ENCODE measurements at places on chromosomes 5 and 9.
A peak's percentile ranks its signal among the peaks of the same experiment; 100 is the strongest.

GRCh38 chr5:14869233-14869632 is 2.3 kb downstream of the ANKH start:
- DNase-seq = no peak

DNA sequence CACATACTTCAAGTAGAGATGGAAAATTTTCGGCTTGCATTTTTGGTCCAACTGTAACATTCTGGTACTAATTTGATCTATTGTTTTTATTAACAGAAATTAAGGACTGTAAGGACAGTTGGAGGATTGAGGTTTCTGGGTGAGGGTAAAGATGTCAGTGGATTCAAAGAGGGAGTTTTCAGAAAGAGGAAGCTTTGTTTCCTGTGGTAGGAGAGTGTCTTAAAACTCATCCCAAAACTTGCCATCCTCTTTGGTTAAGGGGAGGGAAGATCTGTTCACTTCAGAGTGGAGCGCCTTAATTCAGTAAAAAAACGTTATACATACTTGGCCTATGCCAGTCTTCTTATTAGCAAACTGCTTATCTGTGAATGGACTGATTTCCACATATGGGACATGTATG is 13.8 kb downstream of the CNTRL start:
- no peak for DNase-seq

GRCh38 chr5:178417391-178417811 is 172.8 kb downstream of the COL23A1 start:
- DNase-seq = no peak

DNA sequence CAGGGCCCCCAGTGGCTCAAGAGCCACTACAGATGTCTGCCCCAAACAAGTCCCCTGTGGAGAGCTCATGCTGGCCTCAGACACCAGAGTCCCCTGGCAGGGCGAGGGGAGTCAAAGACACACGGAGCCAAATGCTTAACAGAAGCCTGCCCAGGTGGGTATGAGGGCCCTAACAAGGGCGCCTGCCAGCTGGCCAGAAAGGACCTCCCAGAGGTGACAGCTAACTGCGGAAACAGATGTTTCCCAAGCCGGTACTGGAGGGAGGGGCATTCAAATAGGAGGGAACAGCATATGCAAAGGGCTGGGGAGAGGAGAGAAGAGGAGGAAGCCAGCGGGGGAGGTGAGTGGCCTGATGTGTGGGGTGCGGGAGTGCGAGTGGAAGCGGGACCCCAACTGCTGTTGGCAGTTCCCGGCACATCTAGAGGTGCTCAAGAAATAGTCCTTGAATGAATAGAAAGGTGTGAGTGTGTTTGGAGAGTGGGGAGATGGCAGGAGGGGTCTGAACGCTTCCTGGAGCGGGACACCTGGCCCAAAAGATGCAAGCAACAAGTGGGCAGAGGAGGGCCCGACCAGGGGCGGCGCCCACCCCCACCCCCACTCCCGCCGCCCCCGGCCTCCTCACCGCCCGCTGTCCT is 824 bp downstream of the MXD3 start:
- peak; percentile 1 for DNase-seq

DNA sequence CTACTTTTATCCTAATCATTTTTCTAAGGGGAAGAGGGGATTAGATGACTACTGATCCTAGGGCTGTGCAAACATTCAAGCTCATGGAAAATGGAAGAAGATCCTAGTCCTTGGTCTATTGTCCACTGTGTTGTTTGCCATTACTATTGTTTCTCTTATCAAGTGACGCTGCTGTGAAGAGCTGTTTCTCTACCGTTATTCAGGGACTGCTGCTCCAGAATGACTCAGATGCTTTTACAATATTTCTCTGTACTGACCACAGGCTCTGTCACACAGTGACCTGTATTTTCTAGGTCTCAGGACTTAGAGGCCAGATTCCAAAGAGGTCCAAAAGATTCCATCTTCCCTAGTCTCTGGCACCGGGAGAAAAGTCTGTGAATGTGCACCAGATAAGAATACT is 159.5 kb upstream of the CHD1 start:
- no peak for DNase-seq

GRCh38 chr5:65817931-65818330 is 95.9 kb downstream of the NLN start:
- DNase-seq = no peak

GRCh38 chr5:140150201-140150600 is 24.5 kb downstream of the IGIP start:
- DNase-seq = no peak

DNA sequence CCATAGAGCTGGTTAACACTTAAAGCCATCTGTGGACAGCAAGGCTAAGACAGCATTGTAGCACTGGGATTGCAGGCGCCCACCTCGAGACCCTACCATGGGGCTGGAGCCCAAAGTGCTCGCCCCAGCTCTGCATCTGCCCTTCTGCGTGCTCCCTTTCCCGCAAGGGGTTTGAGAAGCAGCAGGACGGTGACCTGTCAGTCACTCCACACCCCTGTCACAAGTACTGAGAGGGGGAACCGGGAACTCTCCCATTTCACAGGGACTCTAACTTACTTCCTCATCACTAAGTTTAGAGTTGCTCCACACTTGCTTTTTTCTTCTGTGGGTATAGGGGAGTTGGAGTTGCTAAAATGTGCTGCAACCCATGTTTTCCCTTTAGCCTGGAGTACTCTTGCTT is 273.2 kb downstream of the SMARCA2 start:
- DNase-seq = no peak

- no peak for DNase-seq
Measured at GRCh38 chr9:38301376-38302106, 91.0 kb upstream of the ALDH1B1 start.

DNA sequence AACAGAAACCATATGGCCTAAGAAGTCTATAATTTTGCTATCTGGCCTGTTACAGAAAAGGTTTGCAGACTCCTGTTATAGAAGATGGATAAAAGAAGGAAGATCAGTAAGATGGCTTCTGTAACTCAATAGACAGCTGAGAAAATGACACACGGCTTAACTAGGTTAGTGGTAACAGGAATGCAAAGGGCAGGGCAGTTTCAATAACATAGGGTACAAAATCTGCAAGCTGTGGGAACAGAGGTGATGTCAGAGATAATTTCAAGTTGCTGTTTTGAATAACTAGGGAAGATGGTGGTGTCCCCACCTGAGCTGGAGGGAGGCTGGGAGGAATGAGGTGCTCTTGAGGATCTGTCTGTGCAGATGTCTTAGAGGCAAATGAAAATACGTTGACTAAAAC is 106.5 kb downstream of the GLIS3 start:
- DNase-seq = no peak

DNA sequence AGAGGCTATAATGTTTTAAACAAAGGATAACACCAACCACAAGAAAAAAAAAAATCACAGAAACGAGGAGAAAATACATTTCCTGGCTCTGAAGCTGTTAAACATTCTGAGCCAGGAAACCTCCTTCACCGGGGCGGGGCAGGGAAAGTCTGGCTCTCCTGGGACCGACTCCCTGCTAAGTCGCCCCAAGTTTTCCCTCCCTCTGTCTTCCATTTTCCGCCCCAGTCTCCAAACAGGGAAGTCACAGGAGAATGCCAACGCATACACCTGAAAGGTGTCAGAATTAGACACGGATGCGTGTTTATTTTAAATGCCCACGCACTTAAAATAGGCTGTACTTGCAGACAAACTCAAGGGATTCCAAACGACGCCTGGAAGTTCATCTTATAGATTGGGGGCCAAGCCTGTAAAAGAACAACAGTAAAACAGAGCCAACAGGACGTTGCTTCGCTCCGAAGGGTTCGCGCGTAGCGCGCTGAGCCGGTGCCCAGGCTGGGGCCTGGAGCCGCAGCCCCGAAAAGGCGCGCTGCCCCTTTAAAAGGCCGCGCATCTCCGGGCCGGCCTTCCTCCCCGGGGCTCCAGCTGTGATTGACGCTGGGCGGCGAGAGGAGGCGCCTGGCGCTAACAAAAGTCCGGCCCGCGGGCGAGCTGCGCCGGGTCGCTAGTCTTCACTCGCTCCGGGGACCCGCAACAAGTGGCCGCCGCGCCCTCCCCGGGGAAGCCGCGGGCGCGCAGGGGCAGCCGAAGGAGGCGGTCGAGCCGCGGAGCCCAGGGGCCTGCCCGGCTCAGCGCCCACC is at the start of gene FBXL7:
TSS of gene FBXL7 (plus strand) at position 653 of the 797 bp plus-strand sequence.
- DNase-seq = peak; percentile 82

- no peak for DNase-seq
Measured at GRCh38 chr9:134403292-134403681, 77.0 kb downstream of the RXRA start.

DNA sequence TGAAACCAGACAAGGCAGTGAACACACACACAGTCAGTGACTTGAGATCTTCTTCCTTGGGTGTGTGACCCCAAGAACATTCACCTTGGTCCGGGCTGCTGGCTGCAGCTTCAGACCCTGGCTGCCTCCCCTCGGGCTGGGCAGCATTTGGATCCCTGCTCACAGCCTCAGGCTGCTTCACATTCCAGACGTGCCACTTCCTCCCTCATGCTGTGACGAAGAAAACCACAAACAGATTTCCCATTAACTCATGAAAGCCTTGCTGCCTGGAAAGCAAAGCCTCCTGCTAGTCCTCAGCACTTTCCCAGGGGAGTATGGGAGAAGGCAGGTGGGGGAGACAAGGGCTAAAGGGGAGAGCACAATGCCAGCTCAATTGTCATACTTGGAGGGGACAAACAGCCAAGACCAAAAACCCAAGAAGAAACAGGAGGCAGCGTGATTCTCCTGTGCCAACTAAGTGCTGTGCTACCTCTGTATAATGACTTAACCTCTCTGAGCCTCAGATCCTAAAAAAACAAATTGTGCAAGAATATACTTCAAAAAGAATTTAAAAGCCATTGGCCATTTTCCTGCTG is 594.6 kb upstream of the BRINP1 start:
- no peak for DNase-seq

DNA sequence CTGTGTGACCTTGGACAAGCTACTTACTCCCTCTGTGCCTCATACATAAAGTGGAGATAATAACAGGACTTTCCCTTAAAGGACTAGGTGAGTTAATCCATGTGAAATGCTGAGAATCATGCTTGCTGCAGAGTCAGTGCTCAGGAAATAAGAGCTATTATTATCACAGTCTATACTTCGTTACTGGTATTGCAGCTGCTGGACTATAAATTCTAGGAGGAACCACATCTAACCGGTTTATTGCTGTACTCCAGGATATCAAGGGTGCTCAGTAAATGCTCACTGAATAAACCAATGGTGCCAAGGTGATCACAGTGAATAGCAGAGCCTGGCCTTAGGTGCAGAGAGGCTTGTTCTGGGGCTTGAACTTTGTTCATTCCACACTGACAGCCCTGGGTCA is 69.3 kb downstream of the HSPA4 start:
- DNase-seq = no peak

GRCh38 chr5:57611177-57611576 is 128.6 kb upstream of the ACTBL2 start:
- DNase-seq = no peak

GRCh38 chr5:171521219-171521633 is 101.8 kb downstream of the FGF18 start:
- DNase-seq = peak; percentile 17

GRCh38 chr5:37109338-37109737 is 139.8 kb downstream of the CPLANE1 start:
- no peak for DNase-seq

GRCh38 chr9:133777871-133778270 is 39.7 kb upstream of the SARDH start:
- DNase-seq = no peak

GRCh38 chr9:127396253-127396807 is 639 bp upstream of the SLC2A8 start:
- DNase-seq = no peak

DNA sequence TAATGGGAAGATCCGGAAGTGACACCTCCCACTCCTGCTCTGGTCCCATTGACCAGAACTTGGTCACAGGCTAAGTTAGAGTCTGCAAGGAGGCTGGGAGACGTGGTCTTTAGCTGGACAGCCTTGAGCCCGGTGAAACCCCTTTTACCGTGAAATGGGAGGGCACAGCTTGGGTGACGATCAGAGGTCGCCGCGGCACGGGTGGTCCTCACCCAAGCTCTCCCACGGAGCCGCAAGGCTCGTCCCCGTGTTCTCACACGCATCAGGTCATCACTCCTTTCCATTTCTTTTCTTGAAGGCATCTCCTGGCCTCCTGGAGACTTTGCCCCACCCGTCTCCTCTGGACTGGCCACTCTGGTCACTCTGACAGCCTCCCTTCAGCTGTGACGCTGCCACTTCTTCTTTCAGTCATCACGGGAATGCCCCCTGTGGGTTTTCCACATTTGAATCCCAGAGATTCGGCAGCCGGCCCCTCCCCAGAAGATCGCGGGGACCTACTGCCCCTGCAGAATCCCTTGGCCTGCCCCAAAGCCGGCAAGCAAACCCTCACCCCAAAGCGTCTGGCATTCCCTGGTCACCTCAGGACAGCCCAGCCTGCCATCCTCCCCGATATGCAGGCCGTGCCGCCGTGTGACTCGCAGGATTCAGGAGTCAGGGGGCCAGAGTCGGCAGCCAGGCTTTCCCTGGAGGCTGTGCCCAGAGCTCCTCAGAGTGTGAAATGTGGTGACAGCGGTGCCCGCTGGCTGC is 18.9 kb upstream of the EGFL7 start:
- no peak for DNase-seq

DNA sequence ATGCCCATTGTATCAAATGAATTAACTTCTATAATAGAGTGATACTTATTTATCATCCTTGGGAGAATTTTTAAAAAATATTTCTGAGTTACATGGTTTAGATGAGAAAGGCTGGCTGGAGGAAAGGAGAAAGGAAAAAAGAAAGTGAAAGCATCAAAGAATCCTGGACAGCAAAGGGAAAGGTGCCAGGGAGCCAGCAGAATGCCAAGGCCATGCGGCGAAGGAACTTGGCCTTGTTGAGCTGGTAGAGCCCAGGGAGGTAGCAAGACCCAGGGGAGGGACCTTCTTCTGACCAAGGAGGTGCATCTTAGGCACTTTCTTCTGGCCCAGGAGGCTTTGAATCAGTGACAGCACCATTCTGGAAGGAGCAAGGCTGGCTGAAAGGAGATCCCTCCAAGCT is 240.5 kb downstream of the ENC1 start:
- no peak for DNase-seq

GRCh38 chr9:3850098-3850497 is 324.3 kb upstream of the RFX3 start:
- DNase-seq = no peak

DNA sequence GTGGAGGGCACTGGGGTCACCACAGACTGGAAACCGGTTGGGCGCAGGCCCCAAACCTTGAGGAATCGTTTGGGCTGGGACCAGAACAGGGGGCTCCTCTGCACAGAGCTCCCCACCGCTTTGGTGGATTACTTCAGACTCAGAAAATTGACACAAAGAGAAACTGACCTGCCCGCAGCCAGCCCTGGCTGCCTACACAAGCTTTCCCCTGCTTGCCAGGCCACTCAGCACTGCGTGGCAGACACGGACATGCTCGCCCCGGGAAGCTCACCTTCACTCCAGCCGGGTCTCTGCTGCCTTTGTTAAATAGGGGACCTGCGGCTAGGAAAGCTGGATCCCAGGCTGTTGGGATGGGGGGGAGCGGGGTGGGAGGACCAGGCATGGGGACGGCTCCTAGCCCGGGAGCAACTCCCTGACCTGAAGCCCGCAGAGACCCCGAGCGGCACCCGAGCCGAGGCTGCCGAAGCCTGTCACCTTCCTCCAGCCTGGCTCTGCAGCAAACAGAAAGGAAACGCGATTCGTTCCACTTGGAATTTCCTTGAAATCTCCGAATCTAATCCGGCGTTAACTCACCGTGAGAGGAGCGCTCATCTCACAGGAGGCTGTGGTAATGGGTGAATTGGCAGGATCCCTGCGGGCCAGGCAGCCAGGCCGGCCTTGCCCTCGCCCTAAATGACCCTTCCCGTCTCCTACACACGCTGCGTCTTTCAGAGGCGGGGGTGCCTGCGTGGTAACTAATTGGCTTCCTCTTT is 8.8 kb downstream of the PAX5 start:
- DNase-seq = no peak

- DNase-seq = no peak
Measured at GRCh38 chr5:179680780-179681401, at the start of gene CBY3. CBY3 (minus strand) TSS chr5:179681034; CDS start chr5:179680918, 116 bp downstream.
